Skin of body (tissue), 3 donors: ENCODE measurements at places on chromosomes 4 and X. TPM values are rescaled to one million over a fixed set of nuclear protein-coding genes. Genes with fewer than 3 reads are reported as not detected.
A peak's percentile ranks its signal among the peaks of the same experiment; 100 is the strongest.

GRCh38 chr4:102344520-102344953, 745 bp downstream of the SLC39A8 start:
- peak; percentile 36 for DNase-seq

LEF1 gene
- total RNA-seq: 38.1 TPM

AMBN gene
- total RNA-seq: not detected

TMPRSS11D gene
- total RNA-seq: 0.79 TPM

CRMP1 gene
- 6.0 TPM for total RNA-seq

DNA sequence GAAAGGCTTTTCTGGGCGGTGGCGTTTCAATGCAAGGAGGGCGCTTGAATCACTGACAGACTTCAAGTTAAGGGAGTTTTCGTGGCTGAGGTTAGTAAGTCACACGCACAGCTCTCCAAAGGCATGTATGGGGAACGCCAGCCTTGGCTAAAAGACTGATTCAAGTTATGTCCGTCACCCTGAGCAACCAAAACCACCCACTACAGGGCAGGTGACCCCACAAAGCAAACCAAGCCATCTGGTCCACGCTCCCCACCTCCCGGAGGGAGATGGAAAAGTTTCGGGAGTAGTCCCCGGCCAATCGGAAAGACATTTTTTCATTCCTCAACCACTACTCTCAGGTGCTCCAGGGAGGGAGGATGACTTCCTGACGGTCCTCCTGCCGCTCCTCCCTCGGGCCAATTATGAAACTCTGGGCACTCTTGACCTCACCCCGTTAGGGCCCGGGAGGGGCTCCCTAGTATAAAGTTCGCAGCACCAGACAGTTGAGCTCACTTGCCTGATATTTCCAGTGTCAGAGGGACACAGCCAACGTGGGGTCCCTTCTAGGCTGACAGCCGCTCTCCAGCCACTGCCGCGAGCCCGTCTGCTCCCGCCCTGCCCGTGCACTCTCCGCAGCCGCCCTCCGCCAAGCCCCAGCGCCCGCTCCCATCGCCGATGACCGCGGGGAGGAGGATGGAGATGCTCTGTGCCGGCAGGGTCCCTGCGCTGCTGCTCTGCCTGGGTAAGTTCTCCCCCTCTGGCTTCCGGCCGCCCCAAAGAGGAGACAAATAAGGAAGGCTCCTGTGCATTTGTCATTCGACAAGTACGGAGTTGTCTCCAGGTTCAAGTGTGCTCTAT, at the start of gene EREG:
Gene EREG (plus strand): TSS at position 494 of the 840 bp plus-strand sequence. CDS start 164 bp downstream, at position 658.
- no peak for DNase-seq

- DNase-seq: no peak
Measured at GRCh38 chrX:46561824-46562657, 11.5 kb upstream of the CHST7 start.

CDKN2AIP gene
- total RNA-seq: 18.0 TPM

DNA sequence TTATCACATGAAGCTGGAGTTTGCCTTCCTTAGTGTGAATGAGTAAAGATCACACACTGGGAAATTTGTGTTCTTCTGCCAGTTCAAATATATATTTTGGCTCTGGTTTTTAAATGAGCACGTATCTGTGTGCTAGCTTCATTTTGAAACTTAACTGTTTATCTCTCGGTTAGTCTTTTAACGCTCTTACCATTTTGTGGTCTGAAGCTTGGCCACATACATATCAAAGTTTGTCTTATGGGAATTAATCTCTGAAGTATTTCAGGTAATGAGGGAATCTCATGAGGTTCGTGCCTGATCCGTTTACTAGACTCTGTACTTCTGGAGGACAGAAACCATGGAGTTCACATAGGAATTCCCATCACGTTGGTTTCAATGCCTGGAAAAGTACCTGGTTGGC, 13.8 kb downstream of the ATP10D start:
- no peak for DNase-seq

DNA sequence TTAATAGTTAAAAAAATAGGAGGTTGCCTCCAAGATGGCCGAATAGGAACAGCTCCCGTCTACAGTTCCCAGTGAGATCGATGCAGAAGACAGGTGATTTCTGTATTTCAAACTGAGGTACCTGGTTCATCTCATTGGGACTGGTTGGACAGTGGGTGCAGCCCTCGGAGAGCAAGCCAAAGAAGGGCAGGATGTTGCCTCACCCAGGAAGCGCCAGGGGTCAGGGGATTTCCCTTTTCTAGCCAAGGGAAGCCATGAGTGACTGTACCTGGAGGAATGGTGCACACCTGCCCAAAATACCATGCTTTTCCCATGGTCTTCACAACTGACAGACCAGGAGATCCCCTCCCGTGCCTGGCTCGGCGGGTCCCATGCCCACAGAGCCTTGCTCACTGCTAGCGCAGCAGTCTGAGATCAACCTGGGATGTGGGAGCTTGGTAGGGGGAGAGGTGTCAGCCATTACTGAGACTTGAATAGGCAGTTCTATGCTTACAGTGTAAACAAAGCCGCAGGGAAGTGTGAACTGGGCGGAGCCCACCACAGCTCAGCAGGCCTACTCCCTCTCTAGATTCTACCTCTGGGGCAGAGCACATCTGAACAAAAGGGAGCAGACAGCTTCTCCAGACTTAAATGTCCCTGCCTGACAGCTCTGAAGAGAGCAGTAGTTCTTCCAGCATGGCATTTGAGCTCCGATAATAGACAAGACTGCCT, 47.5 kb downstream of the PPA2 start:
- DNase-seq: no peak

GRCh38 chr4:82801910-82802521, 3.4 kb upstream of the SCD5 start:
- DNase-seq: no peak

DNA sequence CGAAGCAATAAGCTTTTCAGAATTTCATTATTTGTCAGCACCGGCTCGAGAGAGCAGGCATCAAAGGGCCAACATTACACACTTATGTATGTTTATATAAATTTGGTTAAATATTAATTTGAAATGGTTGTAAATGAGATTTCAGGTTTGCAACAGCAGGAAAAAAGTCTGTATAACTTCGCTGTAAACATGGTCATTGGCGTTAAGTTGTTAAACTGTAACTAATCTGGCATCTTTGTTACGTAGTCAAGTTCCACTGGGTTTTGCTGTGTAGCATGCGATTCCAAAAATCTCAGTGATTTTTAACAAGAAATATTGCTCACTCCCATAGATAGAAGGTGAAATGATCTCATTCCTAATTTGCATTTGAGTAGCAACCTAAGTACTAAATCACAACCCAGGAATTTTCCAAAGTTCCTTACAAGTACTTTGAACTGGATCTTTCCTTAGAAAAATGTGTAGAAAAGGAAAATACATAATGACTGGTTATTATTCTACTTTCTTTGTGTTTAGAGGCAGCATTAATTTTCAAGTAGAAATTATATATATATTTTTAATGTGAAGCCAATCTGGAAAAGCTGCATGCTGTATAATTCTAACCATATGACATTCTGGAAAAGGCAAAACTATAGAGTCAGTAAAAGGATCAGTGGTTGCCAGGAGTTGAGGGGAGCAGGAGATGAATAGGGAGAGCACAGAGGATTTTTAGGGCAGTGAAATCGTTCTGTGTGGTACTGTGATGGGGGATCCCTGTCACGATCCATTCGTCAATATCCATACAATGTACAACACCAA, 222.1 kb downstream of the CBR4 start:
- peak; percentile 58 for DNase-seq

- no peak for DNase-seq
Measured at GRCh38 chrX:105018865-105019264, 201.6 kb downstream of the TEX13A start.

GRCh38 chr4:152041295-152041694, 280.5 kb upstream of the GATB start:
- DNase-seq: no peak

CYBB gene
- total RNA-seq: 38.0 TPM

- no peak for DNase-seq
Measured at GRCh38 chr4:56181140-56181953, 205.9 kb downstream of the AASDH start.

GRCh38 chr4:88737307-88737941, 39.8 kb upstream of the NAP1L5 start:
- no peak for DNase-seq

TCEAL6 gene
- not detected for total RNA-seq

PITX2 gene
- 10.6 TPM for total RNA-seq
